ENCODE measurements at places on chromosomes 5 and 9.

DNA sequence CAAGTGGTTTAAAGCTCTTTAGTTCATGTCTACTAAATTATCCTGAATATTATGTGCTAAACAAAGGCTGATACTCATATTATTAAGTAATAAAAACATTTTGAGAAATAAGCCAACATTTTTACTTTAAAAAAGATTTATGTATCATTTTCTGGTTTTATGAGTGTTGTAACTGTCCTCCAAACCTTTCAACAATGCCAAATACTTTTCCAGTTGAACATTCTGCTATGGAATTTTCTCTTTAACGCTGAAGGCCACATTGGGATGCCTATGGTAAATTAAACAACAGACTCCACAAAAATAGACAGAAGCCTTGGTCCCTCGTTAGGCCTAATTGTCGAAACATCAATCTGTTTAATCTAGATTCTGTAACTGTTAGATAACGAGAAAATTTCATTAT, 131.3 kb downstream of the GLIS3 start:
- peak; percentile 24 for DNase-seq

- no peak for DNase-seq
Measured at GRCh38 chr5:16554110-16554509, 62.7 kb downstream of the RETREG1 start.

GRCh38 chr5:74130155-74130897, 504.3 kb downstream of the ARHGEF28 start:
- no peak for DNase-seq

DNA sequence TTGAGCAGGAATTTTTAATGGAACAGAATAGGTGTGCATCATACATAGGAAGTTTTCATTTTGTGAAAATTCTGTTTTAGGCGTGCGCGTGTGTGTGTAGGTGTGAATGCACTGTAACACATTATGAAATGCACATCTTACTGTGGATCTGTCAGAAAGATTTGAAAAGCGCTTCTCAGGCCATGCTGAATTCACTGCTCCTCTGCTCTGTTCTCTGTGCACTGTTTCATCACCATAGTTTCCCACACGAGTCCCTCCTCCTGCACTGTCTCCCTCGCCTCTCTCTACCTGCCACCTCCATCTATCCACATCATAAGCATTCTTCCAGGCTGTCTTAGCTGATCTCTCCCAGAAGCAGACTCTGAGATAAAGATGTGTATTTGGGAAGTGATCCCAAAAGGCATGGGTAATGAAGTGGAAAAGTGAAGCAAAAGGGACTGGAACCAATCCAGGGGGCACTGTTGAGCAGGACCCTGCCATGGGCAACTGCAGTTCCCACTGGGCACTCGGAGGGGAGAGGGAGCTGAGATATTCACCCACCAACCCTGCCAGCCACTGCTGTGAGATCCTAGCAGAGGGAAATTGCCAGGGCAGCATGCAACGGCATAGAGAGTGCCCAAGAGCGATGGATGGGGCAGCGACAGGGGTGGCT, 65.9 kb downstream of the GABBR2 start:
- DNase-seq: no peak

GRCh38 chr9:16309082-16309468, 561.4 kb downstream of the BNC2 start:
- no peak for DNase-seq

DNA sequence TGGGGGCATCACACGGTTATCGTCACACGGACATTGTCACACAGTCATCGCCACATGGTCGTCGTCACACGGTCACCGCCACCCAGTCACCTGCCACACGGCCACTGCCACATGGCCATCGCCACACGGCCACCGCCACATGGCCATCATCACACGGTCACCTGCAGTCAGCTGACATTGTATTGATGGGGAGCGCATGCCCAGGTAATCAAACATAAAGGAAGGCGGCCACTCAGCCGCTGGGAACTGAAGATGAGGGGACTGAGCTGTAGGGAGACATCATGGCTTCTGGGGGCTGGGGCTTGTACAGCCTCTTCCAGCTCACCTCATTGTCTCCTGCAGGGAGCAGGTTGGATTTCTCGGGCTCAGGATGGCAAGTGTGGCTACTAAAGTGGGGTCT, 49.2 kb downstream of the MRPL36 start:
- DNase-seq: no peak

- no peak for DNase-seq
Measured at GRCh38 chr5:162956570-162956969, 480.8 kb upstream of the CCNG1 start.

- no peak for DNase-seq
Measured at GRCh38 chr5:178788381-178789085, 58.1 kb upstream of the ZNF354A start.
